ENCODE measurements at places on chromosomes 6 and 20.
A peak's percentile ranks its signal among the peaks of the same experiment; 100 is the strongest.

DNA sequence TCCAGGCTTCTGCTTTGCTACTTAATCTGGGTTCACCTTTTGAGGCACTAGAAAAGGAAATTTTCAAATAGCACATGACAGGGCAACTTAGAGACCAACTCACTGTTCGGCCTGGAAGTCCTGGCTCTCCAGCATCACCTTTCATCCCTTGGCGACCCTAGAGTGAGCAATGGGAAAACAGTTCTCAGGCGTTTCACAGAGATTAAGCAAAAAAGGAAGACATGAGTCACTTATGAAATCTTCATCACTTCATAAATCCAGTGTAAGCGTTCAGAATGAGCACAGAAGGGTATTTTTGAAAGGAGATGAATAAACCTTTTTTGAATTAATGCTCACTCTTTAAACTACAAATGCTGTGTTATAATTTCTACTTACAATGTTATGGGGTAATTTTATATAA, 104.0 kb downstream of the COL12A1 start:
- no peak for DNase-seq

GRCh38 chr6:89690944-89691324, 52.4 kb upstream of the LYRM2 start:
- DNase-seq: no peak

- DNase-seq: no peak
Observed at GRCh38 chr20:17796091-17796563, 96.4 kb downstream of the BANF2 start.

DNA sequence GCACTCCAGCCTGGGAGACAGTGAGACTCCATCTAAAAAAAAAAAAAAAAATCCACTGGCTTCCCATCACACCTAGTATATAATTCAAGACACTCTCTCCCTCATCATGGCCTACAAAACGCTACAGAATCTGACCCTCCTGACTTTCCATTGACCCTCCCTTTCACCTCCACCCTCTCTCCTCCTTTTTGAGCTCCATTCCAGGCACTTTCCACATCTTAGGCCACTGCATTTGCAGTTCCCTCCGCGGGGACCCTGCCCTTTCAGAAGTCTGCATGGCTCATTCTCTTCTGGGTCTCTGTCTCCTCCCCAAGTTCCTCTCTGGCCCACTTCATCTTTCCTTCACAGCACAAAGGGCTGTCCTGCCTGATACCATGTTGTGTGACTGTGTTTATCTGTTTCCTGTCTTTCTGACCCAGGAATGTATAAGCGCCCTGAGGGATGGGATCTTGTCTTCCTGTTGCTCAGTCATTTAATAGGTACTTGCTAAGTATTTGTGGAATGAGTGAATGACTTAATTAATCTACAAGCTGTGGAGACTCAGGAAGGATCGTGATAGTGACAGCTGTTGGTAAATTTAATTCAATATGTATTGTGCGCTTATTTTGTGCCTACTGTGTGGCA, 35.2 kb downstream of the NCR2 start:
- no peak for DNase-seq

DNA sequence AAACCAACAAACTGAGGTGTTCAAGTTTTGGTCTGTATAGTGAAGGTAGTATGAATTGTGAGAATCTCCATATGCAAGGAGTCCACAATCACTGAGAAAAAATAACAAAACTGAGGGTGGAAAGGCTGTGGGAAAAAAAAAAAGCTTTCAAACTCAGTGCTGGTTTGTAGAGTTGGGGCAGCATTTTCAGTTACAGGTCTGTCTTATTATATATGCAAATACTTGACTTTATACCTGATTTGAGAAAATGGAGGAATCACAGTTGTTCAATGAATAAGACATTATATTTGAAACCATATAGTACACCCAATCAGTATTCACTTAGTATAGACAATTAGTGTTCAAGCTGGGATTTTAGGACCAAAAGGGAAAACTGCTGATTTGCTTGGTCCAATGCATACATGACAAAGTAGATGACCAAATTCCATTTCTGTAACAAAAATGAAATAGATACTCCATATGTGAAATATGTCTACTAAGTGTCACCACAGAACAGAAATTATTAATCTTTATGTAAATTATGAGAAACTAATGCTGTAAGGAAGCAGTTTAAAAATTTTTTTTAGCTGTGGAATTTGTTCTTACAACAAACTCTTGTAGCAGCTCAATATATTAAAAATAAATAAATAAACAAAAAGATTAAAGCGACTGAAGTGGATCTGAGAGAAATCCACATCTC, 187.7 kb downstream of the ASCC3 start:
- no peak for DNase-seq

DNA sequence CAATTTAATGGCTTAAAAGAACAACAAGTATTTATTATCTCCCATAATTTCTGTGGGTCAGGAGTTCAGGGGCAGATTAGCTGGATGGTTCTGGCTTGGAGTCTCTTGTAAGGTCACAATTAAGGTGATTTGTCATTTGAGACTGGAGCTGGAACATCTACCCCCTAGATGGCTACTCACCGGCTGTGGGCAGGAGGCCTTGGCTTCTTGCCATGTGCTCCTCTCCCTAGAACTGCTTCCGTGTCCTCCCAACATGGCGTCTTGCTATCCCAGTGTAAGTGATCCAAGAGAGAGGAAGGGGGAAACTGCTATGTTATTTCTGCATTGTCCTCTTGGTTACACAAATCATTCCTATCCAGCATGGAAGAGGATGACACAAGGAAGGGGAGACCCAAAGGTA, 210.2 kb upstream of the ECI2 start:
- DNase-seq: no peak

GRCh38 chr6:82921258-82921657, 144.4 kb downstream of the UBE3D start:
- DNase-seq: no peak

- no peak for DNase-seq
Observed at GRCh38 chr20:16158090-16158975, 414.9 kb downstream of the KIF16B start.

DNA sequence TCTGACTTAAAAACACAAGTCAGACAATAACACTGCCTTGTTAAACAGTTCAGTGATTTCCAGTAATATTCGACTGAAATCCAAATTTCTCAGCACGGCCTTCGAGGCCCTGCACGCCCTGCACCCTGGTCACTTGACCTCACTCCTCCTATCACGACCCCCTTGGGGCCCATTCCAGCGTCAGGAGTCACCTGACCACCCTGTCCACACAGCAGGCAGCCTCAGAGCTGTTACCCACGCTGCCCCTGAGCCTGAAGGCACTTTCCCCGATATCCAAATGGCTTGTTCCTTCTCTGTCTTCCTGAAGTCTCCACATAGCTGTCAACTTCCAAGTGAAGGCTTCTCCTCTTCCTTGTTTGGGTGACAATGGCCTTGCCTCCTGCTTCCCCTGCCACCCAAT, 33.1 kb upstream of the SMOC2 start:
- DNase-seq: no peak

DNA sequence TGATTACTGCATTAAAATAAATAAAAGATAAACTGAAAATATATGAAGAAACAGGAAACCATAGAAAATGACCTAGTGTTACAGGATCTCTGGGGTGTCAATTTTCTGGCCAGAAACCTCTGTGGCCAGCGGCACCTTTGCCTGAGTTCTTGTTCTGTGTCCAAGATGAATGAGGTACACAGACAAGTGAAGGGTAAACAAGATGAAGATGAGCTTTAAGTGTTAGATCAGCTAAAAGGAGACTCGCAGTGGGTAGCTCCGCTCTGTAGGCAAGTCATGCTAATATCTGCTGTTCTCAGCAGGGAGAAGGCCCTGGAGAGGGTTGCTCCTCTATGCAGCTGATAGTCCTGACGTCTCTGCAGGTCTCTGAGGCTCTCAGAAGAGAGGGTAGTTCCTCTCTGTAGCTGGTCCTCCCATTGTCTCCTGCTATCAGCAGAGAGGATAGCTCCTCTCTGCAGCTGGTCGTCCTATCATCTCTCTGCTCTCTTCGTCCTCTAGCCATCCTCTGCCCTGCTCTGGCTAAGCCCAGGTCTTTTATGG, 35.9 kb upstream of the TBC1D22B start:
- no peak for DNase-seq

DNA sequence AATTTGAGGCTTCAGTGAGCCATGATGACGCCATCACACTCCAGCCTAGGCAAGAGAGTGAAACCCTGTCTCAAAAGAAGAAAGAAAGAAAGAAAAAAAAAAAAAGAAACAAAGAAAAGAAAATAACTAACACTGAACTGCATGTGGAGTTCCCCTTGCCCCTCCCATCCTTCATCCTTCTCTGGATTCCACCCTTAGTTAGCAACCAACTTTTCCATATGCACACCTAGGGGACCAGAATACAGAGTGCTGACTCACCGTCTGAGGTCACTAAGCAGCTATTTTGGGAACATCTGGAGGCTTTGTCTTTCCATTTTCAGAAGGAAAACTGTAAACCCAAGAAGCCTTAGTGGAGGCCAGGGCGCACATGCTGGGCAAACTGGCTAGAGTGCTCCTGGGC, 257.4 kb downstream of the MAFB start:
- no peak for DNase-seq

- no peak for DNase-seq
Observed at GRCh38 chr6:56435754-56436153, 188.4 kb upstream of the COL21A1 start.

- DNase-seq: peak; percentile 68
Observed at GRCh38 chr20:53839423-53840176, 230.8 kb downstream of the BCAS1 start.

DNA sequence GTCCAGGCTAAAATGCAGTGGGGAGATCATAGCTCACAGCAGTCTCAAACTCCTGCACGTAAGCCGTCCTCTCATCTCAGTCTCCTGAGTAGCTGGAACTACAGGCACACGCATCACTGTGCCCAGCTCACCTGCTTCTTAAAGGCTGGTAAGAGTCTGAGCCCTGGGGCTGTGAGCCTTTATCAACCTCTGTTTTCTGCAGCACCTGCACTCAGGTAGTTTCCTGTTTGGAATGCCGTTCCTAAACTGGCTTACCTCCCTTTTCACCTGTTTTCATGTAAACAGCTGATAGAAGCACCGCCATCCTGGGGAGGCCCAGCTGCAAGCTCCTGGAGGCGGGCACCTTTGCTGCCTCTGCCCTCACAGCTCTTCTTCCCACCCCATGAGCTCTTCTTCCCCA, 45.4 kb downstream of the SLC24A3 start:
- no peak for DNase-seq

GRCh38 chr6:155313602-155314091, 637 bp downstream of the TFB1M start:
- peak; percentile 35 for DNase-seq

DNA sequence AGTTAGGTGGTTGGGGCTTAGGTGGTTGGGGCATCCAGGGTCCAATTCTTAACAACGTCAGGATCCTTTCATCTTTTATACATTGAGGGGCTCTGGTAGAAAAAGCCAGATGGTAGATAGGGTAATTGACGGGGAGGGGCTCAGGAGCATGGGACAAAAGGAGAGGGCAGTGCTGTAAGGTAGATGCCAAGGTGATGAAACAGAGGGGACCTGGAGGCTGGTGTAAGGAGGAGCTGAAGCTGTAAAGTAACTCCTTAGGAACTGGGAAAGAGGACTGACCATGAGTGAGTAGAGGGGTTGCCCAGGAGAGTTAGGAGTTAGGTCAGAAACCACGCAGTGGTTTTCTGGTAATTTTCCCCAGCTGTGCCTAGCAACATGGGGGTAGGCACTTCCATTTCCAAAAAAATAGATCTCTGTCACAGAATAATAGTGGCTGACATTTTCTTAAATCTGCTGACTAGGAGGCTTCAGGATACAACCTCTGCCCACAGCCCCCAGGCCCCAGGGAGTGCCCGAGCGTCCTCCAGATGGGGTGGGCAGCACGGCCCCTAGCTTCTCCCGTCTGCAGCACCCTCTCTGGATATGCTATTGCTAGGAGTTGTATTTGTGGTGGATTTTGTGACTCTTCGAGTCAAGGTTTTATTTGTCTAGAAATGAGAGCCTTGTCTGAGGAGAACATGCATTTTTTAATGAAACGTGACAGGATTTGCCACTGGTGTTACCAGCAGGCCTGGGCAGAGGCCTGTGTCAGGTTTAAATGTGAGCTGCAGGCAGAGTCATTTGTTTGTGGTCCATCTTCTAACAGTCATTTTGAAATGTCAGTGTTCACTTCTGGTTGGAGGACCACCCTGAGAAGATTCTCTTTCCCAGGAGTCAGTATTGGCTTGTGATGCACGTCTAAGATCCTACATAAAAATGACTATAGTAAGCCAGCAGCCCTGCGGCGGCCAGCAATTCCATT, 44.6 kb downstream of the TULP4 start:
- no peak for DNase-seq

- DNase-seq: no peak
Observed at GRCh38 chr20:53402233-53403005, 191.2 kb downstream of the ZNF217 start.

DNA sequence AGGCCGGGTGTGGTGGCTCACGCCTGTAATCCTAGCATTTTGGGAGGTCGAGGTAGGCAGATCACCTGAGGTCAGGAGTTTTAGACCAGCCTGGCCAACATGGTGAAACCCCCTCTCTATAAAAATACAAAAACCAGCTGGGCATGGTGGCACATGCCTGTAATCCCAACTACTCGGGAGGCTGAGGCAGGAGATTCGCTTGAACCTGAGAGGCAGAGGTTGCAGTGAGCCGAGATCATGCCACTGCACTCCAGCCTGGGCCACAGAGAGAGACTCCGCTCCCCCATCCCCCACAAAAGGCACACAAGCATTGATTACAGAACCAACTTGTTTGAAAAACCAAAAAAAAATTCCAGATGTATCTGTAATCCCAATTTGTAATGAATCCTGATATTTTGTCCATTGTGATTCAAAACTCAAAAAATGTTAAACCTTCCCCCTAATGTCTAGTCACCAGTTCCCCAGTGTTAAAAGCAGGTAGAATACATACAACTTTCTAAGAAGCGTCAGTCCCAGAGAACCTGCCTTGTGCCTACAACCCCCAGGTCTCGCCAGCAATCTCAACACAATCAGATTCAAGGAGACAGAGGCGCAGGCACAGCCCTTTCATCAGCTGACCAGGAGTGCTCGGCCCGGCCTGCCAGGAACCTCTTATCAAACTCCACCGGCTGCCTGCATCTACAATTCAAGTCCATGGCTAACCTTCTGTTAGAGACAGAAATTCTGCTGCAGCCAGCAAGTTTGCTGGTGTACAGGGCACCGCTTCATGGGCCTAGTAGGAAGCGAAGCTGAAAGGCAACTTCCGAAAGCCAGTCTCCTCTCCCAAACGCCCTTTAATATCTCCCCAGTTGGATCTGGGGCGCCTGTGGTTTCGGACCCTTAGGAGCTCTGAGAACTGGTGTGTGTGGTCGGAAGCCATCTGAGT, 2.1 kb downstream of the EZR start:
- no peak for DNase-seq

DNA sequence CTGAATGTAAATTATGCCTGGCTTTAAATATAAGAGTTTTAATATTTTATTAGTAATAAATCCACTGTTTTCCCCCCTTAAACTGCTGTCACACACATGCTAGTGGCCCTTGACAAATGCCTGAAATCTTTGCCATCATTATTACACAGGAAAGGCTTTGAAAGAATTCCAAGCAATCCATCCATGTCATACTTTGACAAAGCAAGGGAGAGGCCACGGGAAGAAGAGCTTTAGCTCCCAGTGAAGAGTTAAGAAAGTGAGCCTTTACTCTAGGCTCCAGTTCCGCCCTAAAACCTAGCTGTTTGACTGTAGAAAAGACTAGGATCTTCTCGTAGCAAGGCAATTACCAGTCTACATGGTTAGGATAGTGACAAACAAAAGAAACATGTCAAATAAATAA, 147.9 kb downstream of the GMDS start:
- no peak for DNase-seq

GRCh38 chr6:165922309-165922794, 245.3 kb downstream of the TBXT start:
- DNase-seq: no peak

GRCh38 chr6:154996016-154996590, 988 bp downstream of the TIAM2 start:
- no peak for DNase-seq

Measured in LoVo (cell line).